ENCODE measurements at places on chromosomes 1 and 21. TPM values are rescaled to one million over a fixed set of nuclear protein-coding genes. Genes with fewer than 3 reads are reported as not detected.

GLMP gene
- polyA plus RNA-seq = 54.6 TPM

DNA sequence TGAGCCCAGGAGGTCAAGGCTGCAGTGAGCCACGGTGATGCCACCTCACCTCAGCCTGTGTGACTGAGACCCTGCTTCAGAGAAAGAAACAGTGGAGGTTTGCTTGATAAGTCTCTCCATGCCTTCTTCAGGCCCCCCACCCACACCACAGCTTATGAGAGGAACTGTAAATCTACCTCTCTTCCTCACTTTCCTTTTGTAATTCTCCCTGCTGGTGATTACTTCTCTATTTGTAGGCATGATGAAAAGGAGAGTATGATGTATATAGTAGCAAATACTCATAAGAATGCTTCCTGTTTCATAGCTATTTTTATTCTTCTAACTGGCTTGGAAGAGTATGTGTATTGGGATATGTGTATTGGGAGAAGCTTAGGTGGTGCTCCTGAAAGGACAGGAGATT, 186.3 kb downstream of the VPS13D start:
- no peak for DNase-seq

- no peak for DNase-seq
Measured at GRCh38 chr1:5342172-5342571, 650.1 kb downstream of the NPHP4 start.

GRCh38 chr1:116556289-116557006, 14.4 kb downstream of the CD58 start:
- DNase-seq = no peak

DNA sequence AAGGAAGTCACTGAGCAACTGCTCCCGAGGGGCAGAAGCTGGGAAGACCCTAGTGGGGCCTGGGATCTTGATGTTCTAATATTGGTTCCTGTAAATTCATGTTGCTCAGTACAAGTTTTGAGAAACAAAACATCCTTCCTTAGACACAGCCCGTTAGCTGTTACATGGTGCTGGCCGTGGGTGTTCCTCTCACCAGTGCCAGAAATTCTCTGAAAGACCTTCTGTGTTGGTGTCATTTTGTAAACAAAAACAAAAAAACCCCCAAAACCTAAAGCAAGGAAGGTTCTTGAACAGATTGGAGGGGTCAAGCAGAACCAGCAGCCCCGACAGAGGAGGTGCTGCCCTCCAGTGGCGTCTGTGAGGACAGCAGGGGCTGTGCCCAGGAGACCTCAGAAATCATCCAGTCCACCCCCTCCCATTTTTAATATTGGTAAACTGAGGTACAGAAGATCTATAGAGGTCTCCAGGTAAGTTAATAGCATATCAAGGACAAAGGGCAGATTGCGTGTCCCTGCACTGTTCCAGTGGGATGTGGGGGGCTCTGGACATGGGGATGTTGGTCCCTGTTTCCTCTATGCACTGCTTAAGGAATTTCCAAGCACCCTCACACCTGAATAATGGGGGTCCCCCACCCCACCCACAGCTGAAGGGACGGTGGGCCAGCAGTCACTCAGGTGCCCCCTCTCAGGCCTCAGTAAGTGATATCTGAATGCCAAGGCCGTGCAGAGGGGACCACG, 38.2 kb downstream of the SLC2A7 start:
- DNase-seq = no peak

DNA sequence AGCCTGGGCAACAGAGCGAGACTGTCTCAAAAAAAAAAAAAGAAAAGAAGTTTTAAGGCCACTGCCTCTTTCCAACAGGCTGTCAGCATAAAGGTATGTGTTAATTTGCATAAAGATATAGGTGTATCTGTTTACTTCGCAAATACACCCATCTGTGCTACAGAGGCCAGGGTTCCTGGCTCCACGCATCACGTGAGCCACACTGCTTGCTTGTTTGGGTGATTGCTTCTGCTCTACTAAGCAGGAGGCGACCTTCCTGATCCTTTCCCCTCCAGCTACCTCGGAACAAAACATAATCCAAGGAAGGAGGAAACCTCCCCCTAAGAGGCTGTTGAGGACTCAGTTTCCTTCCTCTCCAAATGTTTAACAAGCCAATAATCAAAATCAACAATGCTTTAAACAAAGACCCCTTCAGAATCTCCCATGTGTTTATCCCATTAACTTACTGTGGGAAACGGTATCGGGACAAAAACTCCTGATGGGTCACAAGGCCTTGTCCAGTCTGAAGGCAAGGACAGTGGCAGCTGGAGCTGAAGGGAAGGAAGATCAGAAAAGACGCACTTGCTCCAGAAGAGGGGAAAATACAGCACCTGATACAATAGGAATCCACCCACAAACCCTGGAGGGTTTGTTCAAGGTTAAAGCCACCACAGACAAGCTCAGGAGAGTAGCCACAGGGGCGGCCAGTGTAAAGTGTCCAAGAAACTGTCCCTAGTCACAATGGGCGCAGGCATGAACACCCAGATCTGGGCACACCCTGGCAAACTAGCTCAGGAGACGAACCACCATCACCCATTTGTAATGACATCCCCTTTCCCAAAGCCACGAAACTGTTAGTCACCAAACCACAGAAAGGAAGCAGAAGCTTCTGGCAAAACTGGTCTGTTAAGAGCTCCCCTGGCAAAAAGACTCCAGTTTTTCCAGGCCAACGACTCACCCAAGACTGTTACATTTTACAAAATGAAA, 17.2 kb downstream of the CTNNBIP1 start:
- no peak for DNase-seq

DNA sequence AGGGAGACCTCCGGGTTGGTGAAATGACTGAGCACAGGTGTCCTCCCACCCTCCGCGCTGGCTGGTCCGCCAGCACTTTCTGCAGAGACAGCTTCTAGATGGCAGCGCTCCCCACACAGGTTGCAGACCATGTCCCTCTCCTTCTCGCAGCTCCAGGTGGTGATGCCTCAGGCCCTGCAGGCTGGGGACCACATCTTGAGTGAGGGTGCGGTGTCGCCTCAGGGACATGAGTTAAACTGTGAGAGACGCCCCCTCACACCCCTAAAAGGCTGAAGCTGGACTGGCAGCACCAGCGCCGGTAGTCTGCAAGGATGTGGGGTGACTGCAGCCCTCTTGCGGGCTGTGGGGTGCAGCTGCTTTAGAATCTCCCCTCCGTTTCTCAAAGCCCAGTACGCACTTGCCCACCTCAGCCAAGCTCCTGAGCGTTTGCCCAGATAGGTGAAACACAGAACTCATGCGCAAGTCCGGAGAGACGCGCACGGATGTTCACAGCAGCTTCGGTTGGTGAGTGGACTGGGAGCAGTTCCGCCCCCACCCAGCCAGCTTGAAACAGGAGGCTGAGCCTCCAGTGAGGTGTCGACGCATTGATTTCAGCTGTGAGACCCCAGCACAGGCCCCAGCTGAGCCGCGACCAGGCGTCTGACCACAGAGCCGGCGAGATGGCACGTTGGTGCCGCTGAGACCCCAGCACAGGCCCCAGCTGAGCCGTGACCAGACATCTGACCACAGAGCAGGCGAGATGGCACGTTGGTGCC, 28.6 kb downstream of the COL6A1 start:
- no peak for DNase-seq

DNA sequence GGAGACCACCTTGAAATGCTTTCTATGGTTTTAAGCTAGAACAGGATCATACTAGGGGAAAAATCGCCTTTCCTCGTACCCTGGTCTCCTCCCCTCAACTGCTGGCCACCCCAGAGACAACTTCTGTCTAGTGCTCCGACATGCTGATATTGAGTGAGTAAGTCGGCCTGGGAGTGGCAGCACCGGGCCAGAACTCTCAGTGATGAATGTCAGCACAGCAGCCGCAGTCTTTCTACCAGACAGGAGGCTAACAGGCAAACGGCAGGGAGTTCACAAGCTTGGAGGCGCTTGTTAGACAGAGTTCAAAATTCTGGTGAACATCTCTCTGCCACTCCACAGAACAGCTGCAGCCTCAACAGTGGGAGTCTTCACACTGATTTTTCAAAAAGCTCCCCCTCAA, 716.9 kb downstream of the ADGRL2 start:
- DNase-seq = peak; percentile 23

DNA sequence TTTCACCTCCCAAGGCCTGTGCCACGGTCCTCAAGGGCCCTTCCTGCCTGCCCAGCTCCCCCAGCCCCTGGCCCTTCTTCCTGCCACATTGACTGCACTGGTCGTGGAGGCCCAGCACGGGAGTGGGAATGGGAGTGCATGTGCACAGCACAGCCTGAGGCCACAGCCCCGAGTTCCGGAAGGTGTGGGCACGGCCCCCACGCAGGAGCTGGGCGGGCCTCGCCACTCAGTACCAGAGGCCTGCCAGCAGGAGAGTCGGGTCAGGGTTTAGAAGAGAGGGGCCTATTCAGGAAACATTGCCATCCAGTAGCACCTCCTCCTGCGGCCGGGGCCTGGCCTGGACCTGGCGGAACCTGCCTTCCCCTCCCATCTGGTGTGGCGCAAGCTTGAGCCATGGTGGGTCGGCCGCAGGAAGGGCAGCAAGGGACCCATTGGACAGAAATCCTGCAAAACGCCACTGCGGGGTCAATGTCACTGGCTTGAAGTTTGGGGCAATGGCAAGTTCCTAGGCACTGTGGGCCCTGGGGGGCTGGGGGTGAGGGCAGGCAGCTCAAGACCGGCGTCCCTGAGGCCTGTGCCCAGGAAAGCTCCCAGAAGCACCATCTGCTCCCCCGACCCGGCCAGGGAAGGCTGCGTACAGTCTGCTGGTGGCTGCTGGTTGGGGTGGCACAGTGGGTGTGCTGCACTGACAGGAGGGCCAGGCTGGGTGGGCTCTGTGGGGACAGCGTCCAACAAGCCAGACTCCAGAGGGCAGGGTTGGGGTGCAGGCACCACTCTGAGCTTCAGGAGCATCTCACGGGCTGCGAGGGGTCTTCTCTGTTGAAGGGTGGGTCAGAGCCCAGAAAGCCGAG, 1.8 kb upstream of the TMEM52 start:
- DNase-seq = no peak

DNA sequence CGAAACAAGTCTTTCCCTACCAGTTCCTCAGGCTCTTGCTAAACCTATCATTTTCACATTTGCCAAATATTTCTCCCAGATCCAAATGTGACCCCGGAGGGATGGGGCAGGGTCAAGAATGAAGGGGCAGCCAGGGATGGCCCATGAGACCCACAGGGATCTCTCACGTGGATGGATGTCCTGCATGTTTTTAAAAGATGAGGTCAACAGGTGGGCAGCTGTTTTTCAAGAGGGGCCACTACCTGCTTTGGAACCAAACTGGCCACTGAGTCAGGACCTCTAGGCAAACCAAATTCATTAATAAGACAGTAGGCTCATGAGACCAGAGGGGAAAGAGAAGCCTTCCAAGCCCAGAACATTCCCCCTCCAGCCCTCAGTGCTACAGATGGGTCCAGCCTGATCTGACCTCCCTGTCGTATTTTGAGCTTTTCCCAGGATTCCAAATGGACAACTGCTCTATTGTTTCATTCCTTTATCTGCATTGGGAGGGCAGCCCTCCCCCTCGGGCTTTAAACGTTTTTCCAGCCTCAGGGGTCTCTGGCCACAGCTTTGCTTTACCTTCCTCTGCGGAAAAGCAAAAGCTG, 252.5 kb upstream of the IRF2BP2 start:
- no peak for DNase-seq

GRCh38 chr1:29689372-29690030, 453.2 kb downstream of the PTPRU start:
- DNase-seq = no peak

DNA sequence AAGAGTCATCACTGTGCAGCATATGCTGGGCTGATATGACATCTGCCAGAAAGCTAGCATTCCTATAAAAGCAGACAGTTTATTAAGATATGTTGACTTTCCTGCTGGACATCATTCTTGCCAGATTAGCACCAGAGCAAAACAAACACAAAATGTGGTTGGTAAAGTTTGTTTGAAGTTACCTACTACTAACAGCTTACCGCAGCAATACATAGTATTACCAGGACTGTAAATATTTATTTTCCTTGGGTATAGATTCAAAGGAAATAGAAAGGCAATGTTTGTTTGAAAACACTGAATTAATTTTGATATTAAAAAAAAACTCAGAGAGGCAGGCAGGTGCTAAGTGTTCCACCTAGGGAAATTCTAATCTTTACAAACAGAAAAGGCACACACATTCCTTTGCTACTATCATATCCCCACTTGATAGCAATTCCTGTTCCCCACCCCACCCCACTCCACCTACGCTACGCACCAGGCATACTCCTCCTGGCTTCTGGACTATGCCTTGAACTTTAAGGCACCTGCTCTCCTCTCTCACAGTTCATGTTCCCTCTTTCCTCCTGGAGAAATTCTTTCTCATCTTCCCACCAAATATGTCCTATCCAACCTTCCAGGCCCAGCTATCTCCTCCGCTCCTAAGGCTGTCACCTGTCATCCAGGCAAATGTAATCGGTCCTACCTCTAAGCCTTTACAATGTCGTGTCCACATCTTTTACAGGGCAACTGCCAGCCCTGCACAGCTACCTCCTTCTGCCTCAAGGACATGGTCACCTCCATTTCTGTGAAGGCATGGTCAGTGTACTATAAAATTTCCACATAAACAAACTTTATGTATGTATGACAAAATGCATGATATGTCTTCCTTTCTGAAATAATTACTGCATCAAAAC, 34.7 kb downstream of the PTPN14 start:
- DNase-seq = no peak

GRCh38 chr21:14762734-14763694, 216.9 kb upstream of the SAMSN1 start:
- no peak for DNase-seq
